ENCODE measurements at places on chromosomes 2 and 18.

GRCh38 chr2:236164201-236164924, 3.8 kb downstream of the GBX2 start:
- no peak for DNase-seq

- DNase-seq, result no peak
Observed at GRCh38 chr2:2839782-2840531, 508.9 kb upstream of the MYT1L start.

GRCh38 chr2:146987996-146988395, 856.8 kb upstream of the ACVR2A start:
- no peak for DNase-seq

- no peak for DNase-seq
Observed at GRCh38 chr18:40413160-40413559, 1541.9 kb upstream of the PIK3C3 start.

DNA sequence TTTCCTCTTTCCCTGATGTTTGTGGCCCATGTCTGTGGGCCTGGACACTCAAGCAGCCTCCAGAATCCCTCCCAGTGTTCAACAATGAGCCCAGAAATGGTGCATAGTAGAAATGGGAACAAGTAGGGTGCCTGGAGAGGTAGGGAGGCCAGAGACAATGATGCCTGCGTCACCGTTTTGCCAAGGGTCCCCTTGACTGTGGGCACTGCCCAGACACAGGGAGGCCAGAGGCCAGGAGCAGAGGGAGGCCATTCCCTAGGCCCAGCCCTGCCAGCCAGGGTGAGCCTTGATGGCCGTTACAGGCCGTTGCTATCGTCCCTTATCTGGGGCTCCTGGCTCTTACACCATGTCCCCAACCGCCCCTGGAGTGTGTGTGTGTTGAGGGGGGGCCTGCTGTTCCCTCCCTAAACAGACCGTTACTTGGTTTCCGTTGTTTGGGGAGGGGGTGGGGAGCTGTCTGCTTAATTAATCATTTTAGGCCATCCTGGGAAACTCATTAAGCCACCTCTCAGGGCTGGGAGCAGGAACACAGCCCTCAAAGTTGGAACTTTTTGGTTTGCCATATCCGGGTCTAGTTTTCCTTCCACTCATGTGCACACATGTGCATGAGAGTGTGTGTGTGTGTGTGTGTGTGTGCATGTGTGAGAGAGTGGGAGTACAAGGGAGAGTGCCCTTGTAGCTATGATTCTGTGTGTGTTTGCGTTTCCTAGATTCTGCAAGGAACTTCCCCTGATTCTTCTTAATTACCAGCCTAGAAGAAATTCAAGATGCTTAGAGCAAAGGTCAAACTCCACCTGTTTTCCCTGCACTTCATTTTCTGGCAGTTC, 135.2 kb upstream of the HAAO start:
- DNase-seq, result no peak

Data from stimulated activated CD4-positive, alpha-beta T cell treated with anti-CD3 and anti-CD28 coated beads, Interleukin-1b, Interleukin-23, amount 100 ng/mL, for 24 hours (primary cell).